ENCODE measurements at places on chromosomes 2 and 18.

- no peak for DNase-seq
These were observed 160.1 kb downstream of the IRS1 start for GRCh38 chr2:226639550-226639949.

DNA sequence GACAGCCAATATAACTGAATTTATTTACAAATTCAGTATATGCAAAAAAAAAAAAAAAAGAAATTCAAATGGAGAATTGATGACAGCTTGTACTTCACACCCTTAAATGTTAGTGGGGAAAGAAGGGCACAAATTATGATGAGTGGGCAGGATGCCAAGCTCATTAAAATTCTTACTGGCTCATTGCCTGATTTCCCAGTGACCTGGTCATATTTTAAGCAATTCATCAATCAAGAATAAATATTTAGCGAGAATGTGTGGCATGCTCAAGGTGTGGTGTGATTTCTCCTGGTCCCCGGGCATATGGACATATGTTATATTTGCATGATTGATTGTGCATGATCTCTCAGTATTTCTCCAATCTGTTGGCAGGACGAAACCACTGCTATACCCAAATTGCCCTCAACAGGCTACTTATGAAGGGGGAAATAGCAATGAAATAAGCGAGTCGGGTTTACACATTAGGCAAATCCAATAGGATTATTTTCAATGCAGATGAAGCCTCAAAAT lies 883.0 kb downstream of the LRRTM4 start:
- no peak for DNase-seq

DNA sequence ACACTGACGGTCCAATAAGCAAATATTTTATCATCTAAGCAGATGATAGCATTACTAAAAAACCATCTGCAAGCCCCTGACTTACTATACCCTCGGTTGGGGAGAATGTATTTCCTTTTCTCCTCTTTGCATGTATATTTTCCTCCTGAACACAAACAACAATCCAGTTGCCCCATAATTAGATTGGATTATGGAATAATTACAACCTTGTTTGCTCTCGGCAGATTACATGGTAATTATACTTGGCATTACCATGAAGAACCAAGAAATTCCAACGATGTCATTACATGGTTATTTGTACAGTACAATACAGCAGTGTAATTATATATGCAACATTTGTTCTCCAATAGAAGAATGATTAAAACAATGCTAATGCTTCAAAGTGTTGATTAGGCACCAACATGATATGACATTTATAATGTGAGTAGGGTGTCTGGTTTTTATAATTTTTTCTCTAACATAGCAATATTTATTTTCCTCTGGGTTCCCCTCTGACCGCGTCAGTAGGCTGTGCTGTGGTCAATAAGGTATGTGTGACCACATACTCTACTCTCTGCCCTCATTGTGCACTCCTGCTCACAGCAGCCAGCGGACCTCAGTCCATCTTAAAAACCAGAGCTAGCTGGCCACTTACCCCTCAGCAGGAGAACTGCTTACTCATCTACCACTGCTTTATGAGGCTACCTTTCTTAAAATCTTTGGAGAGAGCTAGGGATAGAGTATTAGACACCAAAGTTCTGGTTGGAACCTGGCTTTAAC lies 176.1 kb downstream of the INSIG2 start:
- DNase-seq = no peak

- no peak for DNase-seq
These were observed 477.8 kb upstream of the DCC start for GRCh38 chr18:51862051-51862715.

GRCh38 chr2:18900691-18901141 lies 311.3 kb upstream of the NT5C1B start:
- no peak for DNase-seq

GRCh38 chr2:143807192-143807591 lies 678.0 kb downstream of the ARHGAP15 start:
- no peak for DNase-seq

DNA sequence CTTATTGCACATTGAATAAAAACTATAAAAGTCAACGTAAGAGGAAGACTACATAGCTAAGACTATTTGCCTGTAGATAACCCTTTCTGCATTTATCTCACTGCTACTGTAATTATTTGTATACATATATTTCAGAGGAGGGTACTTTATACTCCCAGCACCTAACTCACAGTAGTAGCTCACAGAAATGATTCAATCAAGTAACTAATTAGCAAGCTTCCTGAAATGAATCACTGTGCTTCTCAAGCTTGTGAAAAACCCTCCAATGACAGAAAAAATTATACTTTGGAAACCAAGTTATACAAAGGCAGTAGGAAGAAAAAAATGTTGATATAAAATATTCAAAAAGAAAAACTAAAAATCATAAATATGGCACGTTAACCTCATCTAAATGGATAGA lies 124.9 kb downstream of the NBAS start:
- DNase-seq = no peak

DNA sequence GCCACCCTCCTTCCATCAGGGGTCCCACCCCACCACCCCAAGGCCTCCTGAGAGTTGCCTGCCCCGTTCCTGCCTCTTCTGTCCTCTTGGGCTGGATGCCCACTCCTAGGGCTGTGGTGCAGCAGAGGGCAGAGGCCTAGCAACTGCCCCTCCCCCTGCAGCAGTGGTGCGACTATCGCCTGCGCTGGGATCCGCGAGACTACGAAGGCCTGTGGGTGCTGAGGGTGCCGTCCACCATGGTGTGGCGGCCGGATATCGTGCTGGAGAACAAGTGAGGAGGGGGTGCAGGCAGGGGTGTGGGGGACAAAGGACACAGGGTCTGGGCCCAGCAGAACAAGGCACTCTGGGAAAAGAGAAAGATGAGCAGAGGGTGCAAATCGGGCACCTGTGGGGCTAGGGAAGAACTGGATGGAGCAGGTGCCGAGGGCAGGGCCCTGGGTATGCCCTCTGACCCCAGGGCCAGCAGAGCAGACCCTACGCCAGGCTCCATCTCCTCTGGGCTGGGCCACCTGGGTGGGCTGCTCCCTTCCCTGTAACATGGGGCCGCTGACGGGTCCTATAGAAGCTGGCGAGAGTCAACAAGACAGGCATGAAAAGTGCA lies 1.0 kb downstream of the CHRNG start:
- DNase-seq = no peak

DNA sequence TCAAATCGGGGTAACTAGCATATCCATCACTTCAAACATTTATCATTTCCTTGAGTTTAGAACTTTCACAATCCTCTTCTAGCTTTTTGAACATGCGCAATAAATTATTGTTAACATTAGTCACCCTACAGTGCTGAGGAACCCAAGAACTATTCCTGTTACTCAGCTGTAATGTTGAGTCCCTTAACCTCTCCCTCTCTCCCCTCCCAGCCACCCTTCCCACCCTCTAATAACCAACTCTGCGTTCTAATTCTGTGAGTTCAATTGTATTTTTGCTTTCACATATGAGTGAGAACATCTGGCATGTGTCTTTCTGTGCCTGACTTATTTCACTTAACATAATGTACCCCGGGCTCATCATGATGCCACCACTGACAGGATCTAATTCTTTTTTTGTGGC lies 78.6 kb upstream of the RANBP2 start:
- no peak for DNase-seq

- DNase-seq = no peak
These were observed 103.7 kb upstream of the UGP2 start for GRCh38 chr2:63738019-63738418.

GRCh38 chr2:46917628-46918027 lies 2.0 kb upstream of the MCFD2 start:
- DNase-seq = no peak

DNA sequence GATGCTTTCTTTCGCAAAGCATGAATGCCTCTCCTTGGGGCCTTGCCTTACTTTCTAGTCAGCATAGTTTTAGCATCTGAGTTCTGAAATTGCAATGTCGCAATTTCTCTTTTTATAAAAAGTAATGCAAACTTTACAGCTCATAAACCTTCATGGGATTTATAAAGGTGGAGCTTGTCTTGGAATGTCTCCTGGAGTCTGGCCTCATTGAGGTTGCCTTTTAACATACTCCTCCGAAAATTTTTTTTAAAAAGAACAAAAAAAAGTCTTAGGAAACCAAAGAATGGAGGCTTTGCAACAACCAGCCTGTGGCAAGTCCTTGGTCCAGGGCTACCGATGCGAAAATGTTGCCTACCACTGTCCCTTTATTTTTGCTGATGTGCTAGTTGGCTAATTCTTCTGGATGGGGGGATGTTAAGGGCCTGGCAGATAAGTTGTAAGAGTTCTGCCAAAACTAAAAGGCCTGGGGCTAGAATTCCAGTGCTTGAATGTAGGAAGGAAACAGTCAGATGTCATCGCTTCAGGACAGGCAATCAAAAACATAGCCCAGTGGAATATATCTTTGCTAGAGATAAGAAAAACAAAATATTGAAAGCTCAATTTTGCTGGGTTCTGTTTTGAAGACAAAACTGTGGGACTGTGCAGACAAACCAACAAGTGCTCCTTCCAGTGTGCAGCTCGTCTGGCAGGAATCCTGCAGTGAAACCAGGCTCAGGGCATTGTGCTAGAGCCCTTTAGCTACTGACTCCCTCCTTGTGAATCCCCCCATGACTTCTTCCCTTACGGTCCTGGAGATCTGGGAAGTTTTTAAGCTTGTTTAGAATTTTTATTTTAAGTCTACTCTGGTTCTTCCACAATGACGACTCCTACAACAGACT lies 213.0 kb downstream of the PIEZO2 start:
- DNase-seq = no peak
